Skeletal muscle cell (primary cell): ENCODE measurements at places on chromosomes 6 and 20.

DNA sequence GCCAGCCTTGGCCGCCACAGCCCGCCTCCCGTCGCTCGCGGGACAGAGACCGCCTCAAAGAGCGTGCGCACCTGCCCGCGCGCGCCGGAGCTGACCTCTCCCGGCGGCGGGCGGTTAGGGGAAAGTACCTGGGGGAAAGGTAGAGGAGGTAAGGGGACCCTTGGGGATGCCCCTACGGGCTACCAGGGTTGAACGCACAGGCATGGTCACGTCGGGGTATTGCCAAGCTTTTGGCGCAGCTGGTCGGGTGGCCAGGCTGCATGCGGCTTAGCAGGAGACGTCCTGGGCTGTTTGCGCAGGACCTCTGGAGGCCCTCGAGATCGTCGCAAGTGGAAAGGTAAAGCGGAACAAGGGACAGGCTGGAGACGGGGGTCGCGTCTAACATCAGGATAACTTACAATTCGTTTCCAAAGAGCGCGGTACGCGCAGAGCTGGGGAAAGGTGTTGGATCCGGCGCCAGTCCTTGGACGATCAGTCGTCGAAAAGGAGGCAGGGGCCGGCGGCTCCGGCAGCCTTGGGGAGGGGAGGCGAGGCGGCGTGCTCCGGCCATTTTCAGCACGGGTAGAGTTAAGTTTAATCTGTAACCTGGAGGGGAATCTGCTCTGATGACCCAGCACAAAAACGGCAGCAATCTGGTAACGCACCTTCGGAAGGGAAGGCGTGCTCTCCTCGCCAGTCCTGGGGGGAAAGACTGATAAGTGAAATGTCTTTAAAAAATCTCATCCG lies 9.0 kb downstream of the GNAS-AS1 start:
- DNase-seq, result no peak

GRCh38 chr20:50302341-50303057 lies 111.9 kb downstream of the CEBPB start:
- no peak for DNase-seq

GRCh38 chr6:100440935-100441334 lies 23.8 kb downstream of the SIM1 start:
- no peak for DNase-seq

DNA sequence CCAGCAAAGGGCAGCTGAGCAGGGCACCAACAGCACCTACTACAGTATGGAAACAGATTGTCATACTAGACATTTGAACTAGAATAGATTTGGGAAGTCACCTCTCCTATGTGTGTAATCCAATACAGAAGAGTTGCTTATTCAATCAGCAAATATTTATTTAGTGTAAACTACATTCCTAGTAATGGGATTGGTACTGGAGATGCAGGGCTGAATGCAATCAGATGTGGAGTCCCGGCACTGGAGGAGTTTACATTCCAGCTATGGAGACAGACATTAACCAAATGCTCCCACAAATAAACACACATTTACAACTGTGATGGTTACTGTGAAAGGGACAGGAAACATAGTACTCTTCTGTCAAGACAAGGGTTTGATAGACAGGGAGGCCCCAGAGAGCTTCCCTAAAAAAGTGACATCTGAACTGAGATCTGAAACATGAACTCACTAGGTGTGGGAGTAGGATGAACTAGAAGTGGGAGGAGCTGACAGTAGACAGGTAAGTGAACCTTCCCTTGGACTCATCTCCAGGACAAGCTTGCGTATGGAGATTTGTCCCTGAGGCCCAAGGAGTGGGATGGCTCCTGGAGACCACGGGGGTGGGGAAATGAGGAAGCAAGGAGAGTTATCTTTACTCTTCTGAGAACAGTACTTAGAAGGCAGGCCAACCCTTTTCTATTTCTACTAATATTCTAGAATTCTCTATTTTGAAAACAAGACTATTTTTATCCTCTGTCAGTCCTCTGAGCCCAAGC lies 420.5 kb downstream of the MAFB start:
- DNase-seq, result no peak

DNA sequence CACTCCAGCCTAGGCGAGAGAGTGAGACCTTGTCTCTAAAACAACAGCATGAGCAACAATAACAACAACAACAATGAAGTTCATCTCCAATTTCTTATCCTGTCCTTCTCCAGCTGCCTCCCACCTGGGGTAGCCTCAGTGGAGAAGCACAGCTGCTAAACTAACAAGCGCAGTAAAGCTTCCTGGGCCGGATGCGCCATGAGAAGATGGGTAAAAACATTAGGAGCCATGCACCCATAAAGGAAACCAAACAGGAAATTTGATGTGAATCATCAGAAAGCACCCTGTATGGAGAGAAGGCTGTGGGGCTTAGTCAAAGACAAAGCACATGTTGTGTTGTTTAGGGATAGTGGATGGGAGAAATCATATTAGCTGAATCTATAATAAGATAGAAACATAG lies 61.1 kb upstream of the CCN6 start:
- DNase-seq, result no peak

GRCh38 chr6:37459981-37460800 lies 27.2 kb downstream of the CMTR1 start:
- DNase-seq, result no peak

DNA sequence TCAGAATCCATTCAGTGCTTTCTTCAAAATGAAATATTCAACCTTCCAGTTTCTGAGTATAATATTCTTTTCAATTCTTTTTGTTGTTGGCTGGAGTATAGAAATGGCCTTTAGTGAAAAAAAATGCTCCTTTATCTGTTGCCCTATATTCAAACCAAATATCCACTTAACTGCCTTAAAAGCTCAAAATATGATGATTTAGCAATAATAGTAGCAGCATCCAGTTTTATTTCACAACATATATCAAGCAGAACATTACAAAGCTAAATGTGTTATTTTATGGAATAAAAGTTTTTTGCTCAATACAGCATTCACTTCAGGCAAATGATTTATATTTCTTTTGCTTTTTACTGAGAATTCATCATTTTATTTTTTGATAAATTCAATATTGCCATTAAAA lies 322.4 kb upstream of the EYS start:
- no peak for DNase-seq

DNA sequence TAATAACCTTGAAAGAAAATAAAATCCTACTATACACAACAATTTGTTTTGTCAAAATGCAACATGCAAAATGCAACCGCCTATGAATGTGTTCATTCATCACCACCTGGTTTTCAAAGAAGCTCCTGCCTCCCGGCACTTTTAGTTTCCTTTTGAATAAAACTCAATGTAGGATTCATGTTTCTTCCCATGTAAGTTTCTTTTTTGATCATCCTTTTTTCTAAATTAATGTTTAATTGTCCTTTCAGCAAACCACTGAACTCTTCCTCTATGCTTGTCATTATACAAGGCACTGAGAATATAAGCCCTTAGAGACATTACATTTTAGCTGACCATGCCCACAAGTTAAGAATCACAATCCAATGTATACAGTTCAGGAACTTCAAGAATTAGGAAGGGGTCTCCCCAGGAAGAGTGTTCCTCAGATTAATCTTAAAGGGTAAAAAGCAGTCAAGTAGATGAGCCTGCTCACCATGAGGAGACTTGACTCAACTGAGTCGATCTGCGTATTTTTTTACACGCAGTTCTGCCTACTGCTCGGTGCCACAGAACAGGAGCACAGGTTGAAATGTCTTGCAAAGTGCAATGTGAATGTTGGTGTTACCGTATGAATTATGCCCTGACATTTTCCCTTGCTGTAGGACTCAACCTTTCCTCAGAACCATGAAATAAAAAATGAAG lies 7.2 kb upstream of the THEMIS start:
- no peak for DNase-seq

- DNase-seq, result peak; percentile 23
Measured at GRCh38 chr6:87393026-87393622, 14.6 kb upstream of the CFAP206 start.

DNA sequence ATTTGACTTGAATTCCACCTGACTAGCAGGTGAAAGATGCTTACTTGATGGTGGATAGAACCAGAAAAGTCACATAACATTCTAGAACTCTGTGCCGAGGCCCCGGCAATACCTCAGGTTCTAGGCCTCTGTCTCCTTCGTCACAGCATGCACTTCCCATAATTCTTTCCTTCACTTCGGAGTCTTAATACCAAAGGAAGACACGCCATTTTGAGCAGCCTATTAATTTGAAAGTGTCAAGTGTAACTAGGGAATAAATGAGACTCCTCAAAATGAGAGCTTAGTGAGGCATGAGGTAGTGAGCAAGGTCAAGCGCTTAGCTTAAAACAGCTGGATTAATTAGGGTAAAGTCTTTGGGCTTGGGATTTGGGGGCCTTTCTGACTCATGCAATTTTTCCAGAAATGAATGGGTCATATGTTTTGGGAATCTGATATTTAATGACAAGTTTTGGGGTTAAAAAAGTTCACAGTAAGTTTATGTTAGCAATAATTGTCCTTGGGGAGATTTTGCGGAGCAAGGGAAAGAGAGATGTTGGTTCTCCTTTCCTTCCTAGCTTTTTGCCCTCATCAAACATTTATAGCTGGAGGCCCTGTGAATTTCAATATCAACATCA lies 29.1 kb upstream of the SGK1 start:
- no peak for DNase-seq

- DNase-seq, result peak; percentile 98
Measured at GRCh38 chr20:4573564-4574355, 147.9 kb upstream of the PRND start.

- no peak for DNase-seq
Measured at GRCh38 chr20:47269309-47270165, 87.0 kb downstream of the ZMYND8 start.

- no peak for DNase-seq
Measured at GRCh38 chr6:146915671-146916127, 288.5 kb upstream of the STXBP5 start.

- DNase-seq, result no peak
Measured at GRCh38 chr6:82744286-82745015, 321.2 kb downstream of the UBE3D start.

- DNase-seq, result no peak
Measured at GRCh38 chr6:98977671-98978292, 30.0 kb upstream of the FBXL4 start.

- no peak for DNase-seq
Measured at GRCh38 chr20:14913896-14914620, 576.6 kb upstream of the FLRT3 start.

- DNase-seq, result no peak
Measured at GRCh38 chr20:5548902-5549599, 201.2 kb upstream of the SHLD1 start.

GRCh38 chr6:170297576-170298330 lies 6.9 kb upstream of the DLL1 start:
- no peak for DNase-seq

DNA sequence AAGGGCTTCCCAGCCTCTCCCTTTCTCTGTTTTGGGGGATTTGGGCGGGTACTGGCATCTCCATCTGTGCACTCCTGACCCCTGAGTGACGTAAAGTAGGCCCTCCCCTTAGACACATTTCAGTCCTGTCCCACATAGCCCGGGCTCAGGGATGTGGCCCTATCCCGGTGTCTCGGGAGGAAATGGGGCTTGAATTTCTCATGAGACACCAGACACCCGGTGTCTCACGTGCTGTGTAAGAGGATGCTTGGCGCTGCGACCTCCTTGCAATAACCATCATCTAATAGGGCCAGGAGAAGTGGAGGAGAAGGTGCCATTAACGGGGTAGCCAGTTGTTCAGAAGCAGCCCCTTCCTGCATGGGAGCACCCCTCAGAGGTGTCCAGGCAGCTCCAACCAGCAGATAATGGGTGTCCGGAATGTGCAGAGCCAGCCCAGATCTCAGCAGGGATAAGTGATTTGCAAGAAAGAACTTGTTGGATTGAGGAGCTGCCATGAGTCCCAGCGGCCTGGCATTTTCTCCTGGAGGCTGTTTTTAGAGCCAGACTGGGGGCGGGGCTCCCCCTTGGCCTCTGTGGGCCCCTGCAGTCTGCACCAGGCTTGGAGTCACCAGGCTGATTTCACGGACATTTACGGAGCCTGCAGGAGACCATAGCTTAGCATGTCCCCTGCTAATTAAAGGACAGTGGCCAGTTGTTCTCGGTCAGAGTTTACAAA lies 372.0 kb downstream of the PREX1 start:
- no peak for DNase-seq
